Activated T-helper 9 cell treated with anti-CD3 and anti-CD28 coated beads, Interleukin-2, amount 50 U/mL, for 16 hours (primary cell): ENCODE measurements at places on chromosomes 7 and 10.

DNA sequence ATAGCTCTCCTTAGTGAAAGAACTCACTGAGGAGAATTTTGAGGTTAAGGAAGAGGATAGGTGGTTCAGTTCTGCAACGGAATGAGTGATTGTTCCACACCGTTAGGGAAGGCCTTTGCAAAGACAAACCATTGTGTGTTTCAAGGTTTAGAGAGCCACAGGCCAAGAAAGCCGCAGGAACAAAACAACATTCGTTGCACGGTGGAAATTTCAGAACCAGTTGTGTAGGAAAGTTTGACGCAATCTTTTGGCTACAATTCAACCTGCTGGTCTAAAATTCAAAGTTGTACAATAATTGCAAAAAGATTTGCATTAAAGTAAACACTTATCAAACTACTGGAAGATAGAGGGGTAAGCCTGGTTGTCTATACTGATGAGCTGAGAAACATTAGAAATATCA lies 91.4 kb downstream of the FAM107B start:
- no peak for DNase-seq

- no peak for DNase-seq
Observed at GRCh38 chr7:158831738-158832091, 2.4 kb upstream of the ESYT2 start.

DNA sequence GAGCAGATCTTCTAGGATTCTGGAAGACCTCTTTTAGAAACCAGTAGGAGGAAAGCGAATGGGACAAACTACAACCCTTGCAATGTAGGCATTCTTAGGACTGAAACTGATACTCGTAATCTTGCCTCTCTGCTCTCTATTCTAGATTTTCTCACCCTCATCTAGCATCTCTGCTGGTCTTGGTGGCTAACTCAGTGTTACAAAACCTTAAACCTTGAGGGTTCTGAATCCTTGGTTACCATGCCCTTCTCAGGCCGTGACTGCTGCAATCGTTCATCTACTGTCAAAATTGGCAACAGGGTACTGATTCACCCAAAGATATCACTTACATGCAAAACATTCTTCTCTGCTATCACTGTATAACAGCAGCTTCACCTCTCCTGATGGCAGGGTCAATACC lies 55.2 kb downstream of the SAMD9 start:
- DNase-seq = no peak

GRCh38 chr7:7131273-7131672 lies 51.1 kb upstream of the C1GALT1 start:
- DNase-seq = no peak

GRCh38 chr7:108226816-108227299 lies 96.7 kb upstream of the LAMB4 start:
- DNase-seq = no peak

DNA sequence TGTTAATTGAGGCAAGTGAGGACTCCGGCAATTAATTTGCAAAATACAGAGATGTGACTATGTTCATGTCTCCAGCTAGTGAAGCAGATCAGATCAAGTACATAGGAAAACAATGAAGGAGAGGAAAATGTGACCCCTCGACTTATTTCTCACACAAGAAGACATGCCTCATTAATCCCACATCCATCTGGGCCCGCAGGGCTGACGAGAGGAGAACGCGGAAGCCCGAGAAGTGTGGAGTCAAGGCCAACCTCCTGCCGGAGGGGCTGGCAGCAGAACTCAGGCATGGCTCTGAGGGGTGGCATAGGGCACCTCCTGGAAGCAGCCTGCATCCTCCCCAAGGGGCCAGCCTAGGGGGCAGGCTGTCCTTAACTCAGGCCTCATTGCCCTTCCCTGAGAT lies 54.4 kb downstream of the ZNF503 start:
- DNase-seq = no peak

DNA sequence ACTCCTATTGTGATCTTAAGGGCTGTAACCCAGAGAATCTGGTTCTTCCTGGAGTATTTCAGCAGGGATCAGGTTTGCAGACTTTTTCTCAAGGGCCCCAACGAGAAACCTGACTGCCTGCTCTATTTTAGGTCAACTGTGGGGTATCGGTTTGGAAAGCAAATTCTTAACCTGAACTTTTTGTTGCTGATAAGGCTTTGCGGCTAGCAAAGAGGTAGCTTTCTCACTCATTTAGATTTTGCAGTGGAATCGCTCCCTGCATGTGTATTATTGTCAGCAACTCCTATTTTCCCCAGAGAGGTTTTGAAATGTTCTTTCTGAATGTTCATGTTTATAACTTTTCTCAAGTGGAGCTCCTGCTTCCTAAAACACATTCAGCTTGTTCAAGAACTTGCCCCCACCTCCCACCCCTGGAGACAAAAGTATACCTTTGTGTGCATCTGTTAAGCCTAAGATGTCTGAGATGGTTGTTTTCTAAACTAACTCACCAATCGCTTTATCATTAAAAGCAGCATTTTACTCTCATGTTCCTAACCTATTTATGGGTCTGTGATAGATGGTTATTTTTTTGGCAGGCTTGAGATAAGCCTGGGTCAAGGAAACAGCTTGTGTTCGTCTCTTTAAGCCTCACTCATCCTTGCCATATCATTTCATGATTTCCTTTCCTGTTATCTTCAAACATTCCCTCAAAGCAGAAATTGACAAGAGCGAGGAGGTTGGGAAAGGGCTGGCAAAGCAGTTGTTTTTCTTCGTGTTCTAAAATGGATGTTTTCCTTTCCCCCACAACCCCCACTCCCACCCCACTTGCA lies 129.8 kb downstream of the BAMBI start:
- DNase-seq = no peak

- no peak for DNase-seq
Observed at GRCh38 chr10:8180360-8181109, 126.0 kb downstream of the GATA3 start.

- DNase-seq = no peak
Observed at GRCh38 chr10:14873090-14873760, 5.4 kb upstream of the SUV39H2 start.

DNA sequence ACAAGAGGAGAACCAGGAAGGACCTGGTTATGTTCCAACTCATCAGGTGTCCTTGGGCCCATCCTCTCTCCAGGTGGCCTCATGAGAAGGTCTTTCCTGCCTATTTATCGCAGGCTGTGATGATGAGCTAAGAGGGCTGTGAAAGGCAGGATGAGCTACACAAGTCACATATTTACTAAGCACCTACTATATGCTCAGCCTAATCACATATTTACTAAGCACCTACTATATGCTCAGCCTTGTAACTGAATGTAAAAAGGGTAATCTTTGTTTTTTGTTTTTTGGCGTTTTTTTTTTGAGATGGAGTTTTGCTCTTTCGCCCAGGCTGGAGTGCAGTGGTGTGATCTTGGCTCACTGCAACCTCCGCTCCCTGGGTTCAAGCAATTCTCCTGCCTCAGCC lies 44.2 kb upstream of the NPFFR1 start:
- no peak for DNase-seq

- DNase-seq = no peak
Observed at GRCh38 chr10:119256030-119256429, 48.7 kb downstream of the GRK5 start.

GRCh38 chr7:27526131-27526530 lies 136.6 kb downstream of the HIBADH start:
- no peak for DNase-seq

DNA sequence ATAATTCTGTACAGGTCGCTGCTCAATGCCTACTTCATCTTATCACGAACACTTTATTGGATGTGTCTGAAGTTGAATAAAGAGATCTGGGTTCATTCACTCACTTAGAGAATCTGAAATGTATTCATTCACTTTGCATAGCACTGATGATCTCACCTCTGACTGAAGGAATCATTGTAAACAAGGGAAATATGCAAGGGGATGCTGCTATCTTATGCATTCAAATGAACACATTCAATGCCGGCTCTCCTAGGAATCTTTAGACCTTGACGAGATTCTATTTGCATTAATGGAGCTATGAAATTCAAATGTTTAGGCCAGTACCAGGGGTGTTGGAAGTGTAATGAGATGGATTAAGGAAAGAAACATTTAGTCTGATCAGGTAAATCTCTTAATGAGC lies 200.6 kb upstream of the COBL start:
- DNase-seq = no peak

GRCh38 chr10:38038107-38038931 lies 27.8 kb downstream of the ZNF33A start:
- no peak for DNase-seq

DNA sequence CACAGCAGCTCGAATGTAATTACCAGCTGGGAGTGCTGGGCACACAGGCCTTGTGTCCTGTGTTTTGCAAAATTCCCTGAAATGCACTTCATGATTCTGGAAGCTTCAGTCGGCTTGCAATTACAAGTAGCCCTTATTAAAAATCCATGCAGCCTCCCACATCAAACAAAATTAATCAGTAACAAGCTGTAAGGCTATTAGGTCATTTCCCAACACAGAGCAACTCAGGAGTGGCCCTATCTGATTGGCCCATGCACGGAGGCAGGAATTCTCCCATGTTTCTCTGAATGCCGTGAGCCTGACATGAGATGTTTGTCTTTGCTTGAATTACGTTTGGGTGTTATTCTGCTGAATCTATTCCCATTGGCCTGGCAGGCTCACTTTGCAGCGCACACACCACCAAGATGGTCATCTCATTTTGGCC lies 36.9 kb downstream of the FOXL3 start:
- no peak for DNase-seq

GRCh38 chr10:21456160-21456559 lies 69.3 kb downstream of the SKIDA1 start:
- no peak for DNase-seq

DNA sequence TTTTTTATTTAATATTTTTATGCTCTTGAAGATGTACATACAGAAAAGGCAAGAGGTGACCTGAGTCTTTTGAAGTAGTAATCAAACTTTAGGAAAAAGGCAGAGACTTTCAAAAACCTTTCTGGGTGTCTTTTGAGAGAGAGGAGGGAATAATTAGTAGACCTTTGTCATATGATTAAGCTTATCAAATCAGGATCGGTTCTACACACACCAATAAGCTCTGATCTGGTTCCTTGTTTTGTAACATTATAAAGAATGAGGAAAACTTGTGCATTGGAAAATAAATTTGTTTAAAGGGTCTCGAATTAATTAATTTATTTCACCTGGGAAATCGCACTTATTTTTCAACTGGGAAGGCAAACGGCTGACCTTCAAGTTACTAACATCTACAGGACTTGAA lies 11.9 kb downstream of the TWIST1 start:
- DNase-seq = no peak

GRCh38 chr7:91618776-91619765 lies 261.4 kb downstream of the MTERF1 start:
- DNase-seq = no peak

DNA sequence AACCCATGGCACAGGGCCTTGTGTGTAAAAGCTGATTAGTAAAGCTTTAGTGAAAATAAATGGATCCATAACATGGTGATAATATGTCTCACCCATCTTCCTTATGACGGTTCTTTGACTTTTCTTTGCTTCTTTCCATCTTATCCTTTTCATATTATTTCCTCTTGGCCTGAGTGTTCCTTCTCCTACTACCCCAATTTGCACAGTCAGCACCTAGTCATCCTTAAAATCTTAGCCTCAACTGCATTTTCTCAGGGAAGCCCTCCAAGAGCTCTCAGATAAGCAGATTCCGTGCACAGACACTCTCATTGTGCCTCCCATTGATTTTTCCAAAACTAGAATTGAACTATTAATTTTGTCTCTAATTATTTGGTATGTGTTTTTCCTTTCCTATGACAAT lies 112.4 kb downstream of the PTN start:
- no peak for DNase-seq

- DNase-seq = no peak
Observed at GRCh38 chr10:45427262-45427969, 53.4 kb downstream of the ALOX5 start.

DNA sequence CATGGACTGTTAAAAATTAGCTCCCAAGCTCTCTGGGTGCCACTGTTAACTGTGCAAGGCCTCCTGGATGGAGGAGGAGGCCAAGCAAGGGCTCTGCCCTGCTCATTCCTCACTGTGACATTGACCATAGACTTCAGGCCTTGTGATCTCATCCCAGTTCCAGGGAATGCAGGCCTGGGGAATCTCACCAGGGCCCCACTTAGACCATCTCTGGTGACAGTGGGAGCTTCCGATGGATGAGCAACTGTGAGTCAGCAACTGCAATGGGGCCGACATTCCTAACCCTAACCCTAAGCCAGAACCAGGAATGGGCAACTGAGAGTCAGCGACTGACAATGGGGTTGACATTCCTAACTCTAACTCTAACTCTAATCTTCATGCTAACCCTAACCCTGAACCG lies 50.4 kb upstream of the MSMB start:
- DNase-seq = no peak

DNA sequence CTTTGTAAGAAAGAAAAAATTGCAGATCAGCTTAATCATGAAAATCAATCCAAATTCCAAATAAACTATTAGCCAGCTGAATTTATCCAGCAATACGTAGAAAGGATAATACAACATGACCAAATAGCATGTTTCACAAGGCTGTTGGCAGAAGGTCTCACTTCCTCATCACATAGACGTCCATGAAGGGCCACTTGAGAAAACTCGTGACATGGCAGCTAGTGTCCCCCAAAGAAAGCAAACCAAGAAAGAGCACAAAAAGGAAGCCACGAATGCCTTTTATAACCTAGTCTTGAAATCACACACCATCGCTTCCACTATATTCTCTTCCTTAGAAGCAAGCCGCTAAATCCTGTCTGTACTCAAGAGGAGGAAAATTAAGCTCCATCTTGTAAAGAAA lies 105.6 kb upstream of the NRBF2 start:
- DNase-seq = no peak

DNA sequence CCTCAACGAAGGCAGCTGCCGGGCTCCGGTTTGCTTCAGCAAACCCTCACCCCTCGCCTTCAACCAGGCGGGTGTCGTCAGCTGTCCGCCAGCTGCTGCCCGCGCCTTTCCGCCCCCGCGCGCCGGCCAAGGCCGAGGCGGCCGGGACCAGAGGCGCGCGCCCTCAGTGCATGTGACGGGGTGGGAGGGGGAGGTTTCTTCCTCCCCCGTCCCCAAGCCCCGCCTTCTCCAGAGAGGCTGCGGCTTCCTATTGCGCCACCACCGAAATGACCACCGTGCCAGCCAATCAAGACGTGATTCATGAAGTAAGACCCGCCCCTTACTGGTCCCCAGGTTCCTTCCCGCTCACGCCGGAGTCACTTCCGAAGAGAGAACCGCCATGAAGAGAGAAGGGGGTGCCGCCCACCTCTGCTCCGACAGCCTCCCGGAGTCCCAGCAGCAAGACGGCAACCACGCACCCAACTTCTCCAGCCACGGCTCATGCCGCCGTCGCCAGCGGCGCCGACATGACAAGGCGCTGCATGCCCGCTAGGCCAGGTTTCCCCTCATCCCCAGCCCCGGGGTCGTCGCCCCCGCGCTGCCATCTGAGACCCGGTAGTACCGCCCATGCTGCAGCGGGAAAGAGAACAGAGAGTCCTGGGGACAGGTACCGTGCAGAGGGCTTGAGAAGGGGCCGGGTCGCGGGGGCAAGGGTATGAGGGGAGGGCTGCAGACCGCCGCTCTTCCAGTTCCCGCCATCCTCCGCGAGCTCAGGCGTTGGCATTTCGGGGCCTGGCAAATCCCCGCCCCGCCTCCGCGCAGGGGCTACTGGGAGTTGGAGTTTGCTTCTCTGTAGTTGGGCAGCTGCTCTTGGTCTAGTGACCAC lies at the start of gene SLF2:
TSS of gene SLF2 (plus strand) at position 359 of the 865 bp plus-strand sequence. CDS start at position 507, 148 bp downstream.
- DNase-seq = peak; percentile 87
